ENCODE measurements at places on chromosomes 7 and 10.

- no peak for DNase-seq
These were observed 103.9 kb upstream of the STK17A start for GRCh38 chr7:43479042-43479441.

- DNase-seq = no peak
These were observed 57.4 kb downstream of the SPOCK2 start for GRCh38 chr10:72030762-72031543.

- no peak for DNase-seq
These were observed 2.6 kb upstream of the TMEM130 start for GRCh38 chr7:98872328-98872924.

DNA sequence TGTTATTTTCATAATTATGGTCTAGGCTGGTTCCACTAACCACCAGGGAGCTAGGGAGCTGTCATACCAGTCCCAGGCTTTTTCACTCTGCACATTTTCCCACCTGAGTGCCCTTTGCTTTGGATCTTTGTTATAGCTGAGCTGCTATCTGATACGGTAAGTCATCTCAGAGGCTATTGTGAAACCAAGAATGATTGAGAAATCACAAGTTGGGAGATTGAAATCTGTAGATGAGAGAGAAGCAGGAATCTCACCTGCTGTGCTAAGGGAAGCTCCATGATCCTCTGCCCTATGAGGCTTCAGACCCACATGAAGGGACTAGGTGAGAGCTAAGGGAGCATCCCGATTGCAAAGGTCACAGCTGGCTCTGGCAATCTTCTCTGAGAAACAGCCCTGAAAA, 307.8 kb downstream of the REEP3 start:
- peak; percentile 26 for DNase-seq

DNA sequence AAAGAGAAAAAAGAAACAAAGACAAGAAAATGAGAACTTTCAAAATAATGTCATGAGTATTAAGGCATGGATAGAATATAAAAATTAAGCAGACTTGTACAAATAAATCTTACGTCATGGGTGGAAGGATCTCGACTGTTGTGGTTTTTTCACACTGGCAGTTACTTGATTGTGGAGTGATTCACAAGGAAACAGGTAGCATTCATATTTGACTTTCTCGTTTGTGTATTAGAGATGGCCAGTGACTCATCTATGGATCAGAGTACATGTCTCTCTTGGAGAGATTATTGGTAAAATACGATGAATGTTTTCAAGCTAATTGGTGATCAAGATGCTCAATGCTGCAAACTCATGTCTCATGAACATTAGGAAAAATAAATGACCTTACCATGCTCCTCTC, 564.3 kb downstream of the GATA3 start:
- DNase-seq = no peak

DNA sequence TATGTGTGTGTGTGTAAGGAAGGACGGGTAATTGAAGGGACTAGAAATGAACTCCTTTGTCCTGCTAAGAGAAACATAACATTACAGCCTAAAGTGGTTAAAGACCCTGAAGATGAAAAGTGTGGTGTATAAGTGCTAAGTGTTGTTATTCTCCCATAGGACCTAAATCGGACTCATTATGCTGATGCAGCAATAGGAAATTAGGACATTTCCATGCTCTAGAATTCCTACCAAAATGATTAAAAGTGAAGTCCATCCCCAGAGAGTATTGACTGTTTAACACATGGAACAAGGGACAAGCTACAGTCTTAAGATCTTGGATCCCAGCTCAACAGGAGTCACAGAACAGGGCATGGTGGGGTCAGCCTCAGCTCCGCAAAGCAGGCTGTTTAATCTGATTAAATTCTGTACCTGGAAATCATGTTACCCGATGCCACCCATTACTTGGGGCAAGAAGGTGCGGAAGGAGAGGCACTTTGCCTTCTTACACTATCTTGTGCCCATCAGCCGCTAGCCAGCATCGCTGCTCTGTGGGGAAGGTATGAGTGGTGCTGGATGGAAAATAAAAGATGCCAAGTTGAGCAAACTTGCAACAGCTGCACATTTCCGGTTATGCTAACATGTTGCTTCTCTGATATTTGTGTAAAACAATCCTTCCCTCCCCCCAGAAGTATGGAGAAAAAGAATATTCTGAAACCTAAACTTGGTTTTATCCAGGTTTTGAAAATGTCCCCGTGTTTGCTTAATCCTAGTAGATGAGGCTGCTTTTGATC, 100.5 kb downstream of the CREB5 start:
- DNase-seq = peak; percentile 64

DNA sequence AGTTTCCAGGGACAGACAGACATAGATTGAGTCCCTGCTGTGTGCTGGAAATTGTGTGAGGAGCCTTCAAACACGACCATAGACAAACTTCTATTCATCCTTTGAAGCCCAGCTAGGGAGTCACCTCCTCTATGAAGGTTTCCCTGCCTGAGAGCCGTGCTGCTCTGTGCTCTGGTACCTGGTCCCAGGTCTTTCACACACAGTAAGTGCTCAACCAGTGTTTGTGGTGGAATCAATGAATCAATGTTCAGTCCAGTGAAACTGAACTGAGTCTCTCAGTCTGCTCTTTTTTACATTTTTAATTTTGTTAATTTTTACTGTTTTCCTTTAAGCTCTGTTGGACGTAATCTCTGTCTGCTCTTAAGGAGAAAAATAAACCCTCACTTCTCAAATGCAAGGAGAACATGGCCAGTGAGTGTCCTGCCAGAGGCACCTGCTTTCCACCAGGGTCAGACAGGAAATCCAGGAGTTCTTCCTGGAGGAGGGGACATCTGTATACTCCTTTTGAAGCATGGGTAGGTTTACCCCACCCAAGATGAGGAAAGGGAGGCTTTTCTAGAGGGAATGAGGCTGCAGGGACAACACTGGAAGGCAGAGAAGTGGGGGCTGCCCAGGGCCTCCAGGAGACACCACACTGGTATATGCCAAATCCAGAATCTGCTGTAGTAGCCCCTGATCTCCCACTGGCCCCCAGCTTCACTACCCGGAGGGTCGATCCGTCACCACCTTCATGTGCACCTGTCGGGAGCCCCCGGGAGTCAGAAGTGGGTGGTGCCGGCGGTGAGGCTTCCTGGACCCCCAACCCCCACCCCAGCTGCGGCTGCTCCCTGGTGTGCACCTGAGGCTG, 56.3 kb downstream of the MICALL2 start:
- DNase-seq = no peak

DNA sequence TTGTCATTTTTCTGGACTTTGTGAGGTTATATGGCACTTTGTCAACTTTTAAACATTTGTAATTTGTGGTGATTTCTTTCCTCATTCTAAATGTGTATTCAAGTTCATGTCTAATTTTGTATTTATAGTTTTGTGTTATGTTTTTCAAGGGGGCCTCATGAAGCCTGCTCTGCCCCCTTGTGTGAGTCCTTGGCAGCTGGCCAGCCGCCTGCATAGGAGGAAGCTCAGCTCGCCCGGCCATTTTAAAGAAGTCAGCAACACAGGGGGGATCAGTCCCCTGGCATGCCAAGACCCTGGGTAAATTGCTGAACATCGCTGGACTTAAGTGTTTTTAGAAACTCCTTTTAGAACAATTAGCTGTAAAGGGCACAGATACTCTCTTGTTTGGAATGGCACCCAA, 123.0 kb downstream of the ANLN start:
- DNase-seq = no peak

DNA sequence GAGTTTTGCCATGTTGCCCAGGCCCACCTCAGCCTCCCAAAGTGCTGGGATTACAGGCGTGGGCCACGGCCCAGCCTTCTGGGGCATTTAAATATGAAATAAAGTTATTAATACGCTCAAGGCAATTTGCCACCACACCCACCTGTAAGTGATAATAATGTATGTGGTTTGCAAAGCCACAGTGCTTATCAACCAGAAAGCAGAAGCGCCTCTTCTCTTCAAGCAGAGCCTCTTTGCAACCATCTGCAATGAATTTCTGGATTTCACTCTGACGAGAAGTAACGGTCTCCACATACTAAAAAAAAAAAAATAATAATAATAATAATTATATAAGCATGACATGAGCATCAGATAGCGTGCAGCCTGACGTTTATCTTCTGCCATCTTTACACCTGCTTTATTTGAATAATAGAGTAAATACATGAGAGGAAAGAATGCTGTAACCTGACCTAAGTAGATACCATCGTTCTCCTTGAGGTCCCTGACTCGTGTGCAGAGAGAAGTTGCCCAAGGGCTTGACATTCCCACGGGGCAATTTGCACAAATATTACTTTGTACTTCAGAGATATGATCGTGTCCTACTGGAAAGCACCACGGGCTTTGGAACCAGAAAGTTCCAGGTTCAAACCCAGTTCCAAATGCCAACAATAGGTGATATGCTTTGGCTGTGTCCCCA, 34.0 kb downstream of the BRI3 start:
- no peak for DNase-seq

Measured in LHCN-M2 (cell line).